Activated CD4-positive, CD25-positive, alpha-beta regulatory T cell treated with anti-CD3 and anti-CD28 coated beads, Interleukin-2, amount 50 U/mL, for 72 hours (primary cell): ENCODE measurements at places on chromosomes 1 and 21.

DNA sequence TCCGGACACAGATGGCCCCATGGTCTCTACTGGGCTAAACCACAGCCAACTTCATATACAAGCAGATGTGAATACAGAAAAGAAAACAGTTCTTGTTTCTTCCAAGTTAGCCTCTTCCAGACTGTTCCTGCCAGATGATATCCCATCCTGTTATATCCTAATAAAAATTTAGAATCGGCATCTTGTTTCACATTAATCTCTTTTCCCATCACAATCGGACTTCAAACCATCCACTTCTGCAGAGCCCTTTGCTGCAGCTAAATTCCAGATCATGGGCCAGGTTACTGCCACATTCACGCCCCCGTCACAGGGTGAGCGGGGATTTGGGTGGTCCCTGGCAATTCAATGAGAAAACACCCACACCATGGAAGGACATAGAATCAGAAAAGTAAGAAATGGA, 57.2 kb downstream of the NPHP4 start:
- DNase-seq, result no peak

DNA sequence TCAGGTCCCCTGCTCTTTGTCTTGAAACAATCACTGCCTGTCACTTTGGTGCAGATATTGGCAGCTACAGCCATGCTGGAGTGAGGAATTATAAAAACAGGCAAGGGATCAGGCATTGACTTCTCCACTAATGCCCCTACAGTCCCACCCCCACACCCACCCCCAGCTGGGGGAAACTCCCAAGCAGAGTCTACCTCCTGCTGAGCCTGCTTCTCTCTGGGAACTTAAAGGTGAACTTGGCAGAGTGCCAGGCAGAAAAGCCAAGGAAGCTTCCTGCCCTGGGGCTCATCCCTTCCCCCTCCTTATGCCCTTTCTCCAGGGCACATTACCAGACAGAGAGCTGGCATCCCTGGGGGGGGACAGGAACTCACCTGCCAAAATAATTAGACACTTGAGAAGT, 6.7 kb downstream of the NCMAP start:
- no peak for DNase-seq

GRCh38 chr1:25544243-25544764, 898 bp downstream of the LDLRAP1 start:
- no peak for DNase-seq

GRCh38 chr1:90507173-90507572, 209.9 kb downstream of the BARHL2 start:
- DNase-seq, result no peak

- DNase-seq, result no peak
These were observed 58.2 kb downstream of the WLS start for GRCh38 chr1:68173936-68174737.

DNA sequence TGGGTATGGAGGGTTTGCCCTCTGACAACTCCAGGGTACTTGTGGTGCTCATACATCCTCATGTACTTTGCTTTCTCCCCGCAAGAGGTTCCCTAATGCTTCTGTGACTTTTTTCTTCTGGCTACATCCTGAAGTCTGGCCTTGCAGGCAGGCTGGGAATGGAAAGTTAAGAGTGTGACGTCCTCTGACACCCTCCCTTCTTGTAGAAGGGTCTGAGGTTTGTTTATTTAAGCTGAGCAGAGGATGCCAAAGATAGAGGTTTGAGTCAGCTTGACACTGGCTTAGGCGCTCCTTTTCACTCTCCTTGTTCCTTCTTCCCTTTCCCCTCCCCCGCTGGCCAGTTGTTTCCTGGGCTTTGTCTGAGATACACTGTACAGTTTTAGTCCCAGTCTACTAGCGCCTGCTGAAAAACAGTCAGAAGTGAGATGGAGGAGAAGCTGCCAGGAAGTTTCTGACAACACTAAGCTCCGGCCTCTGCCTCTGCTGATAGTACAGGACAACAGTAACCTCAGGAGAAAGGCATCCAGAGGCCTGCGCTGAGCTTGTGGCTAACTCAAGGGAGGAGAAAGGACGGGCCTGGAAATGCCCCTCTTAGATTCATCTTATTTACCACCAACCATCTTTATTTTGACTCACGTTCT, at the start of gene MACF1:
MACF1 (plus strand) TSS at position 255 of the 641 bp plus-strand sequence; CDS start at position 583, 328 bp downstream.
- DNase-seq, result no peak

GRCh38 chr1:235632506-235633401, 16.8 kb downstream of the GNG4 start:
- no peak for DNase-seq

DNA sequence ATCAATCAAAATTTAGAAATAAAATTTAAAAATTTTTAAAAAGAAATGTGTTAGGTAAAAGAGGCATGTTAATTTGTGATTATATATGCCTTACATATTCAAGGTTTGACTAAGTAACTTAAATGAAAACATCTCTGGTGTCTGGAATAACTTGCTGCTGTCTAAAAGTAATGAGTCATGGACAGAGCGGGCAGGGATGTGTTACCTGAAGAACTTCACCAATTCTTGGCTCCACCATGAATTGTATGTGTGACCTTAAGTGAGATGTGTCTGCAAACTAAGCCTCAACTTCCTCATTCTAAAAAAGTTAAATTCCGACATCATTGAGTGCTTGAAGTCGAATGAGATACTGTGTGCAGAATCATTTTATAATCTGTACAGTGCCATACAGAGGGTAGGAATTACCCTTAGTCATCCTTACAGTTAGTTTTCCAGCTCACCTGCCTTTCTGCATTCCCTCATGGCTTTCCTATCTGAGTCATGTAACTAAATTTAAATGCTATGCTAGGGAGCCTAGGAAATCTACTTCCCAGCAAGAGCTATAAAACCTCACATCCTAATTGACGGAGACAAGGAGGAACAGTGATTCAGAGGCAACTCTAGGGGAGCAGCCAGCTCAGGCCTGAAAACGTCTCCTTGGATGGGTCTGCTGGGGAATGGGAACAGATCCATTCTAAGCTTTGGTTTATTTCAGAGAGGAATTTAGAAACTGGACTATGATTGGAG, 100.7 kb upstream of the TSPAN2 start:
- DNase-seq, result no peak

GRCh38 chr1:151720554-151720953, 768 bp upstream of the RIIAD1 start:
- no peak for DNase-seq

DNA sequence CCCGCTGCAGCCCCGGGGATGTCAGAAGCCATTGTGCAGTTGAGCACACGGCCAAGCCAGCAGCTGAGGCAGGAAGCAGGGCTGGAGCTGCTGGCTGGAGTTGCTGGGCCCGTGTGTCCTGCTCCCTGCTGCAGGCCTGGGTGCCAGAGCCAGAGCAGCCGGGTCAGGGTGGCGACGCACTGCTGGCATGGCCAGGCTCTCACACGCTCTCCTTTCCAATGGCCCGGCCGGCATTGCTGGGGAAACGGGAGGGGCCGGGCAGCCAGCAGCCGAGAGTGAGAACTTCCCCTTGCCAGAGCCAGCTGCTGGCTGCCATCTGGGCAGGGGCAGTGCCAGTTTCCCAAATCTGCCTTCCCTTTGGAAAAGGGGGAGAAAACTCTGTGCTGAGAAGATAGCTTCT, 82.4 kb upstream of the PROX1 start:
- no peak for DNase-seq

GRCh38 chr1:2381741-2382620, 9.4 kb downstream of the MORN1 start:
- DNase-seq, result peak; percentile 79

DNA sequence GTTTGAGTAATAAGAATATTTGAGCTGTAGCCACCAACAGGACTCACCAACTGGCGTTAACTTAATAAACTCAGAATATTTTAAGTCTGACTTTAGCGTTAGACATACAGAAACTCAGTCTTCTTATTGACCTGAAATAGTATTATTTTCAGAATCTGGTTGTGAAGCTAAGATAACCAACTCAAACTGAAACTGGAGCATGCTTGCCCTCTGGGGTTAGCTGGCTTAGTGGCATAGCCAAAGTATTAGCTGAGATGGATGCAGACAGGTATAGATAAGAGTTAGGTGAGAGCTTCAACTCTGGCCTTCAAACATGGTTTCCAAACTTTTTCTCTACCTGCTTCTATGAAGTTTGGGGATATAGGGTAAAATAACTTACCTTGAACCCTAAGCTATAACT, 40.5 kb downstream of the AMY1C start:
- DNase-seq, result no peak

DNA sequence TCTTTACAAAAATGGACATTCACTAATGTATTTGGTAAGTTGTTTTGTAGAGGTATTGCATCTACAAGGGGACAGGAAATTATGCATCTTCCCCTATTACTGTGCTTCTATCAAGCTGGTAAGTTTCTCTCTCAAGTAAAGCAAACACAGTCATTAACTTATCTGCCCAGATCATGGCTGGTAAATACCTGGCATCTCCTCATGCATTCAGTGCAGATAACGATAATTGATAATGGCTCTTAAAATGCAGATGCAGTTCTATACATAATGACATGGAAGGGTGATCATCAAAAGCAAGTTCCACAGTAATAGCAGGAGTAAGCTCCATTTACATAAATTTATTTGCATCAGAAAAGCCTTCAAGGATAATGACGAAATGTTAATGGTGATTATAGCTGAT, 122.4 kb downstream of the SIPA1L2 start:
- no peak for DNase-seq

DNA sequence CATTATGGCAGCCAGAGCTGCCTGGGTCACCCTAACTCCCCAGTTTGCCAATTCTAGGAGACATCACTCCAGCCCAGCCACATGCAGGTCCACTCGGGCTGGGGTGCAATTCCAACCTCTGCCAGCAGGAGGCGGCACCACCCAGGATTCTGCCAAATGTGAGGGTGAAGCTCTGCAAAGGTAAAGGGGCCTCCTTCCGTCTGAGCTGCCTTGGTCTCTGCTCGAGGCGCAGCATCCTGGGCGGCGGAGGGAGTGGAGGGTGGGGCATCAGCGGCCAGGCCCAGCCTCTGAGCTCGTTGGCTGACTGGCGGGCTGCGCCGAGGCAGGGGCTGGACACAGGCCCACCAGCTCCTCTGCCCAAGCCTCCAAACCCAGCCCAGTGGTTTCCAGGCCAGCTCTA, 63.8 kb downstream of the ARHGEF16 start:
- DNase-seq, result peak; percentile 72

GRCh38 chr1:210496063-210496462, 167.4 kb downstream of the HHAT start:
- DNase-seq, result no peak

GRCh38 chr1:54367613-54368012, 38.6 kb downstream of the SSBP3 start:
- DNase-seq, result no peak

- no peak for DNase-seq
These were observed 5.1 kb upstream of the FRRS1 start for GRCh38 chr1:99771513-99771918.

DNA sequence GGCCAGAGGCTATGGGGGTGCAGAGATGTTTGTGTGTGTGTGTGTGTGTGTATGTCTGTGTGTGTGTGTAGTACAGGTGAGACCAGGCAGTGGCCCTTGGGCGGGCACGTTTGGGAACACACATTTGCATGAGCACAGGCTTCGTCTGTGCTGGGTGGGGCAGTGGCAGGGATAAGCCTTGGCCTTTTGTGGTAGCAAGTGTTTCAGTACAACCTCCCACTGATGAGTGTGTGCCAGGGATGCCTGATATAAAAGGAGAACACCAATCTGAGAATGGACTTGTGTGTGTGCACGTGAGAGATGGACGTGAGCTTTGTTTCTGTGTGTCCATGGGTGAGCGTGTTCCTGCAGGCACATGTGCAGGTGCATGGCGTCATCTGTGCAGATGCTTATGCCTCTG, 3.0 kb downstream of the NTRK1 start:
- no peak for DNase-seq

- DNase-seq, result no peak
These were observed 240.0 kb downstream of the NUF2 start for GRCh38 chr1:163561580-163562295.

GRCh38 chr1:171754353-171754705, 12.5 kb upstream of the VAMP4 start:
- no peak for DNase-seq

- DNase-seq, result no peak
These were observed 173.9 kb downstream of the DUSP10 start for GRCh38 chr1:221567859-221568507.

DNA sequence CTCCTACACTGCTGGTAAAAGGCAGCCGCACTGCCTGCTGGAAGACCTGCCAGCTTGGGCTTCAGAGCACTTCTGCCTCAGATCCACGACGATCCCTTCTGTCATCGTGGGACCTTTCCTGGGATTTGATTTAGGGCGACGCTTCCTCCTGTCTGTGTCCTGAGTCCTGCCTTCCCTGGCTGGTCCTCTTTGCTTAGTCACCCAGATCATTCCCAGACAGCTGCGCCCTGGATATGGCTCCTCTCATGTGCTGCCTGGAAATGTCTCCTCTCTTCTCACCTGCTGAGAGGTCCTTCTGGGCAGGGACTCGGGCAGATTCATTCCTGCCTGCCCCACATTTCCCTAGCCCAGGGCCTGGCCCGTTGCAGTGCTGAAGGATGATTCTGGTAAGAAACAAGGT, 72.4 kb upstream of the POU3F1 start:
- DNase-seq, result no peak

DNA sequence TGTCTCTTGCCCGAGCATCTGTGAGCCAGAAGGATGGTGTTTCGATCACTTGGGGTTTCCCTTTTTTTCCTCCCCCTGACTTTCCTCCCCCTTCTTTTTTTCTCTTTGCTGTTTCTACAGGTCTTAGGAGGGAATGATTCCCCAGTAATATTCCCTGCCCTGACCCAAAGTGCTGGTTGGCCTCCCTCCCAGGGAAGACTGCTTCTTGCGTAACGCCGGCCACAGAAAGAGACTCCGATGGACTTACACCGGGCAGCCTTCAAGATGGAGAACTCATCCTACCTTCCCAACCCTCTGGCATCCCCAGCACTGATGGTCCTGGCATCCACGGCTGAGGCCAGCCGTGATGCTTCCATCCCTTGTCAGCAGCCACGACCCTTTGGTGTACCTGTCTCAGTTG, 6.8 kb downstream of the RNF220 start:
- DNase-seq, result no peak

DNA sequence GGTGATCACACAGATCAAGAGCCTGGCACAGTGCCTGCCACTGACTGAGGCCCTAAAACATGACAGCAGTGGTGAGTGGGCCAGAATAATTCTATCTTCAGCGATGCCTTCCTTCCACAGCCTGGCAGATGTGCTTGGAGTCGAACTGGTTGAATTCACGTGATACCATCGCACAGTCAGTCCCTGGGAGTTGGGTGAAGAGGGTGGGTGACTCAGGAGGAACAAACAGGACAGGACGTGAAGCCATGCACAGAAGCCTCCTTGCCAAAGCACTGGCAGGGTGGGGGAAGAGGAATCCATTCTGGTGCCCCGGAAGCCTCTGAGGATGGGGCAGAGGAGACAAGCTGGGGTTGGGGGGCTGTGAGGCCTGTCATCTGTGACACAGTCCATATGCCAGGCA, 80.3 kb upstream of the WNT4 start:
- no peak for DNase-seq

- DNase-seq, result no peak
These were observed 1.6 kb upstream of the KDF1 start for GRCh38 chr1:26961826-26962225.

DNA sequence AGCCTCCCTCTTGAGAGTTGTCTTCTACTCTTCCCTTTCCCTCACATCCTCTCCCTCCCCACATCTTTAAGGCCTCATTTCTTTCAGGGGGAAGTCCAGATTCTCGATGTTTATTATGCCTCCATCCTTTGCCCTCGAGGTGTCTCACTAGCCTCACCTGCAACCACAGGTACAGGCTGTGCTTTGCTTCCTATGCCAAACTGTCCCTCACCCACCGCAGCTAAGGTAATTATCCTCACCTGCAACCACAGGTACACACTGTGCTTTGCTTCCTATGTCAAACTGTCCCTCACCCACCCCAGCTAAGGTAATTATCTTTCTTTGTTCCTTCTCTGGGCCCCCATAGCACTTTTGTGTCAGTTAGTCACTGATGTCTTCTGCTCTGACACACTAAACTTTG, 328.1 kb upstream of the SNX7 start:
- DNase-seq, result no peak
